ENCODE measurements at places on chromosomes 7 and 10. TPM values are rescaled to one million over a fixed set of nuclear protein-coding genes. Genes with fewer than 3 reads are reported as not detected.

GNAT3 gene
- total RNA-seq = not detected

CD36 gene
- 13.7 TPM for total RNA-seq

LFNG gene
- 42.9 TPM for total RNA-seq

DNA sequence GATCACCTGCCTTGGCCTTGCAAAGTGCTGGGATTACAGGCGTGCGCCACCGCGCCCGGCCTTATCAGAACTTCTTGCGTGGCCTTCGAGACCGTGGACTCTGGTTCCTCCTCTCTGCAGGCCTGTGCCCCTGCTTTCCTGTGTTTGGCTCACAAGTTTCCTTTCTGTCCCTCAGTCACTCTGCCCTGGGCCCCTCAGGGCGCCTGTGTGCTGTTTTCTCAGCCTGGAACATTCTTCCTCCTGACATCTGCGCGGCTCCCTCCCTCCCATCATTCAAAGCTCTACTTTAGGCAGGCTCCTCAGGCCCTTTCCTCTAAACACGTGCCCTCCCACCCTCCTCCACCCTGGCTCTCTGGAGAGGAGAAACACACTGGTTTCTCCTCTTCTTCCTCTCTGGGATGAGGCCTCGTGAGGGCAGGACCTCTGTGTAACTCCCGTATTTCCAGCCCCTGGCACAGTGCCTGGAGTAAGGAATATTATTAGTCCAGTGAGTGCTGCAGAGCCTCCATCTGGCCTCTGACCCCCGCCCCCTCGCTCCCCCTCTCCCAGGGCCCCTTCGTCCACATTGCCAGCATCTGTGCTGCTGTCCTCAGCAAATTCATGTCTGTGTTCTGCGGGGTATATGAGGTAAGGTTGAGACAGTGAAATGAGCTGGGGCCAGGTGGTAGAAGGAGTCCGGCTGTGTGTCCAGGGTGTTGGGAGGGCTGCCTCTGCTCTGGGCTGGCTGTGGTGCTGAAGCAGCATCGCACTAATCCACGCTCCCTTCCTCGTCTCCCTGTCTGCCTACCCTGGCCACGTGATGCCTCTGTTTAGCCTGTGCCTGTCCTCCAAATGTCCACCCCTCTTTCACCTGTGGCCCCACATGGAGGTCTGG, 7.1 kb downstream of the CLCN1 start:
- no peak for DNase-seq

DNA sequence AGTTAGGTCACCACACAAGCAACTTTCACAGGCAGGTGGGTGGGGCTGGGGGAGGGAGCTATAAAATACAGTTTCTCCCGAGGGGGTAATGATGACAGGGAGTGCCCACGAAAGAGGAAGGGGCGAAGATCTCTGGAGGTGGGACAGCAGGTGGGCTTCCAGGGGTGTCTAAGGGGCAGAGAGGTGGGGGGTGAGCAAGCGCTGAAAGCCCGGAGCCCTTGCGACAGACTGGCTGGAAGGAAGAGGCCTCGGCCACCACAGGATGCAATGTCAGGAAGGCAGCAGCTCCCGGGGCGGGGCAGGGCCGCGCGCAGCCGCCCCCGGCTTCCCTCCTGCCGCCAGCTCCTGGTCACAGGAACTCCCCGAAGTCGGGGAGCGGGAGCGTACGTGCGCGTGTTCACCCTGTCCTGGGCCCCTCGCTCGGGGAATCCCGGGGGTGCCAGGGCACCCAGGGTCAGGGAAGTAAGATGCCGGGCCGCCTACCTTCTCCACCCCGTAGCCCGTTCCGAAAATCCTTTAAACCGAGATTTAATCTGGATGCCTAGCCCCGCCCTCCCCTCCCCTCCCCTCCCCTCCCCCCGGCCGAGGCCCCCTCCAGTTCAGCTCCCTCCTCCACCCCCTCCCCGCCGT, 105.2 kb upstream of the PPIF start:
- DNase-seq = no peak

- DNase-seq = no peak
These were observed 220.0 kb downstream of the FAM107B start for GRCh38 chr10:14554491-14555205.

DNA sequence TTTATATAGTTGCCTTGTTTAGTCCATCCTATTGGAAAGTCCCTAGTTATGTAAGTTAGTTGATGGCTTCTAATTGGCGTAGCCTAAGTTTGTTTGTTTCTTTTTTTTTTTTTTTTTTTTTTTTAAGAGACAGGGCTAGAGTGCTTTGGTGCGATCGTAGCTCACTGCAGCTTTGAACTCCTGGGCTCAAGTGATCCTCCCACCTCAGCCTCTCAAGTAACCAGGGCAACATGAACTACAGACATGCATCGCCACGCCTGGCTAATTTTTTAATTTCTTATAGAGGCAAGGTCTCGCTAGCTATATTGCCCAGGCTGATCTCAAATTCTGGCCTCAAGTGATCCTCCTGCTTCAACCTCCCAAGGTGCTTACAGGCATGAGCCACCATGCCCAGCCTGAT, 7.1 kb downstream of the CSGALNACT2 start:
- DNase-seq = no peak
